ENCODE measurements at places on chromosomes 5 and 9.

GRCh38 chr5:60510049-60510448 is 189.9 kb downstream of the DEPDC1B start:
- DNase-seq, result no peak

DNA sequence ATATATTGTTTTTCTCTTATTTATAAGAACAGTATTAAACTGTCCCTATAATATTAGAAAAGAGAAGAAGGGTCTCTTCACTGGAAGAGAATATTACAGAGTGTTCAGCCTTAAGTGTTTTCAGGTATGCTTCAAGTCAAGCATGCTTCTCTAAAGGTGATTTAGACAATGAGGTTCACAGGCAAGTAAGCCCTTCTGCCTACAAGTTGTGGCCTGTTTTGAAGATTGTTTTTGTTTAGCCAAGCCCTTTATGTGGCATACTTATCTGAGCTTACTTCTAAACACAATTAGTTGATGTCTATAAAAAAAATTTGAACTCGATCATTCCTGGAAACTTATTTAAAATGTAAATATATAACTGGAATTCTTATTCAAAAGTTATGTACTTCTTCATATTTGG is 343.8 kb upstream of the CDH18 start:
- no peak for DNase-seq

- no peak for DNase-seq
These were observed 417.9 kb downstream of the SLCO4C1 start for GRCh38 chr5:101878190-101878589.

GRCh38 chr5:126383776-126384175 is 39.4 kb upstream of the GRAMD2B start:
- no peak for DNase-seq

DNA sequence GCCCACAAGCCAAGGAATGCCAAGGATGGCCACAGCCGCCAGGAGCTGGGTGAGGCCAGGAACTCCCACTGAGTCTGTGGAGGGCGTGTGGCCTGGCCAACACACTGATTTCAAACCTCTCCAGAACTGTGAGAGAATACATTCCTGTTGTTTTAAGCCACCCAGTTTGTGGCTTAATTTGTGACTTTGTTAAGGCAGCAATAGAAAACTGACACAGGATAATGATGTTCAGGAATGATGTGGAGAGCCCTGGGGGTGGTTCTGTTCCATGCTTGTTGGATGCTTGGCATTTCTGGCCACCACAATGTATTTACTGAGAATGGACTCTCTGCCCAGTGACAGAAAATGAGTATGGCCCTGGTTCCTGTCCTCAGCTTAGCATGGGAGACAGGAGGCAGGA is 82.8 kb downstream of the DAP start:
- no peak for DNase-seq

DNA sequence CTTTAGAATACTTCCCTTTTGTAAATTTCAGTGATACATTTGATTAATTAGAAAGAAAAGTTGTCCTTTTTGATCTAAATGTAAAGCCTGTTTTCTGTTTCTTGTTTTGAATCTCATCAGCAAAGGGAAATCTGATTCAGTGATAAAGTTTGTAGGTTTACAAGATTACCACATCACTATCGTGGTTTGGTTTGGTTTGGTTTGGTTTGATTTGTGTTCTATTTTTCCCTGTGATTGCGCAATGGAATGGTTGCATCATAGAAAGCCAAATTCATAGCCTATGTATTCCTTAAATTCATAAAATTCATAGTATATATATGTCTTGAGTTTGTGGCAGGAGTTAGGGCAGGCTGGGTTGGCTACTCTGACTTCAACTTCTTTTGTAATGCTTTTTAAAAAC is 15.2 kb downstream of the SRFBP1 start:
- DNase-seq, result no peak

GRCh38 chr9:83920469-83920926 is 734 bp downstream of the KIF27 start:
- DNase-seq, result no peak

- DNase-seq, result no peak
These were observed 44.1 kb downstream of the TMC1 start for GRCh38 chr9:72565535-72565934.

GRCh38 chr9:113603048-113603375 is 139.5 kb downstream of the RGS3 start:
- DNase-seq, result no peak

DNA sequence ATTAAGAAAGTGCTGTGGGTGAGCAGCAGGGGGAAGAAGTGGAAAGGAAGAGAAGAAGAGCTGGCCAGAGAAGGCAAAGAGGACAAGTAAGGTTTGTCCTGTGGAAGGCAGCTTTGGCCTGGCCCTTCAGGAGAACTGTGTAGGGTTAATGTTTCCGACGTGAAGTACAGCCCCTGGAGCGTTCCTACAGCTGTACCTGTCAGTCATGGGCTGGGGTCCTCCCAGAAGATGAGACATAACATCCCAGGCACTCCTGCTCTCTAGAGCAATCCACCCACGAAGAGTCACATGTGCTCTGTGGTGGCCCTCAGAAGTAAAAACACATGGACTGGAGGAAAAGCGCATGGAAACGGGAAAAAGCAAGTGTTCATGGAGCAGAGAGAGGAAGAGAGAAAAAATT is 237.4 kb downstream of the CAAP1 start:
- no peak for DNase-seq

DNA sequence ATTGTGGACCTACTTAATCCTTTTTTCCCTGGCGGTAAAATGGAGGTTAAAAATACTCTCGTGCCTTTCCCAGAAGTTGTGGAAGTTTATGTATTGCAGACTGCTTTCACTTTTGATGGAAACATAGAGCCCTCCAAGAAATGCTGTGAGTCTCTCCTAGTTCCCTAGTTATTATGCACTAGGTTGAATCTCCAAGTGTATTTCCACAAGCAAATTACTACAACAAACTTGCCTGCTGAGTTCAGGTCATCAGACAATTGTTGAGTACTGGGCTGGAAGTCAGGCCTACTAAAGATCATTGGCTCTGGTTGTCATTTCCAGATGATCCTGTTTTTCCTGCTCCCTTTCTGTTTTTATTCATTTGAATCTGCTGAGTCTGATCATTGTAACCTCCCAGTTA is 104.1 kb downstream of the CD180 start:
- DNase-seq, result no peak

DNA sequence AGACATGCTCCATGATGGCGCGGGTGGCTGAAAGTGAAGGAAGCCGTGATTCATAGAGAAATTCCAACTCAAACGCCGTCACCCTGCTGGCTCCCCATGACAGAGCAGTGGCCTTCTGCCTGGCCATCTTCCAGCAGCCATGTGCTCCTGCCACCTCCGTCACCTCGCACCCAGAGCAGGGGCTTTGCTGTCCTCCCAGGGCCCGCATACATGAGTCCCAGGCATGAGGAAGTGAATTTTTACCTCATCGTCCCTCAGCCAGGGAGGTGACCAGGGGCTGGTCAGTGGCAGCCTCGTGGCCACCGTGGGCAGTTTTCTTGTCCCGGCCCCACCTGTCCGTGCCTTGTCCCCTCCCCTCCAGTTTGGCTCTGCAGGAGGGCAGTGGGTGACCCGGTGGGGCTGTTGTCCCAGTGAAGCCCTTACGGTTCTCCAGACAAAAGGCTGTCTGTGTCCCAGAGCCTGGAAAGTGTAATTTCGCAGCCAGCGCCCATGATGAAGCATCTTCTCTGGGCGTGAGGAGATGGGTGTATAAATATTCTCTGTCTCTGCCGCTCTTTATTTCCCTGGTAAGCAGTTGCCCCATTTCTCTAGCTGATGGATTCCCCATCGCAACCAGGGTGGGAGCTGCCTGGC is 124.0 kb upstream of the LMX1B start:
- no peak for DNase-seq

DNA sequence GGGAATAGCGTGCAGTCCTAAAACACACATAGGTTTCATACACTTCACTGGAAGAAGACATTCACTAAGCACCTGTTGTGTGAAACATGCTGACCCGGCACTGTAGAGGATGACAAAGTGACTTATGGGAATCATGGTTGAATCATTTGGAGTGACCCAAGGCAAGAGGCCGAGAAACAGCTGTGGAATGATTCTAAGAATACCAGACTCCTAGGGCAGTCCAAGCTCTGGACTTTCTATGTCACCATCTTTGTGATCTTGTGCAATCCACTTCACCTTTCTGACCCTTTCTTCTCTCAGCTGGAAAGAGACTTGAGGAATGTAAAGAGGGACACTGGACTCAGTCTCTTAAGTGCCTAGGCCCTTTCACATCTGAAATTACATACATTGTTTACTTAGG is 13.1 kb downstream of the MSANTD3 start:
- DNase-seq, result no peak

- no peak for DNase-seq
These were observed 1.1 kb upstream of the LCN9 start for GRCh38 chr9:135661816-135662560.

DNA sequence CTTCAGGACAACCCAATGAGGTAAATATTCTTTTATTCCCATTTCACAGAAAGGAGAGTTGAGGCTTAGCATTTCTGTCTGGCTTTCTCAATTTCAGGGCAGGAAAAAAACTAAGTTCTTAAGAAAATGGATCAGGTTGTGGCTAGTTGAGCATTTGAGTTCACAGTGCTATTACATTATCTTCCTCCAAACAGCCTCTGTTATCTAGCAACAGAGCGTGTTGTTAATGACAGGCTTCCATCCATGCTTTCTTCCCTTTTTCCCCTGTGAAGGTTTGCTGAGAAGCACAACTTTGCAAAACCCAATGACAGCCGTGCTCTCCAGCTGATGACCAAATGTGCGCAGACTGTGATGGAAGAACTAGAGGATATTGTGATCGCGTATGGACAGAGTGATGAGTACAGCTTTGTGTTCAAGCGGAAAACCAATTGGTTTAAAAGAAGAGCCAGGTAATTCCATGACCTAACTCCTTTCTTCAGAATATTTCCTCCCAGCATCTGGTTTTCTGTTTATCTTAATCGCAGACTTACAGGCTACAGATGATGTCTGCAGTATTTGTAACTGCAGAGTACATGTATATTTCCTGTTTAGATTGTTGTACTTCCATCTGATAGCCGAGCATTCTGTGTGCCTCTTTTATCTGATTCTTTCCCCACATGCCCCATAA is 1.5 kb downstream of the THG1L start:
- no peak for DNase-seq

Data from activated CD4-positive, alpha-beta T cell treated with anti-CD3 and anti-CD28 coated beads, Interleukin-2, amount 50 U/mL, for 24 hours (primary cell).